CD4-positive, alpha-beta T cell (primary cell): ENCODE measurements at places on chromosomes 5 and 9.

GRCh38 chr9:88740844-88741243 lies 205.9 kb downstream of the NXNL2 start:
- no peak for DNase-seq

- DNase-seq: no peak
Measured at GRCh38 chr9:122071715-122072114, 21.4 kb downstream of the TTLL11 start.

DNA sequence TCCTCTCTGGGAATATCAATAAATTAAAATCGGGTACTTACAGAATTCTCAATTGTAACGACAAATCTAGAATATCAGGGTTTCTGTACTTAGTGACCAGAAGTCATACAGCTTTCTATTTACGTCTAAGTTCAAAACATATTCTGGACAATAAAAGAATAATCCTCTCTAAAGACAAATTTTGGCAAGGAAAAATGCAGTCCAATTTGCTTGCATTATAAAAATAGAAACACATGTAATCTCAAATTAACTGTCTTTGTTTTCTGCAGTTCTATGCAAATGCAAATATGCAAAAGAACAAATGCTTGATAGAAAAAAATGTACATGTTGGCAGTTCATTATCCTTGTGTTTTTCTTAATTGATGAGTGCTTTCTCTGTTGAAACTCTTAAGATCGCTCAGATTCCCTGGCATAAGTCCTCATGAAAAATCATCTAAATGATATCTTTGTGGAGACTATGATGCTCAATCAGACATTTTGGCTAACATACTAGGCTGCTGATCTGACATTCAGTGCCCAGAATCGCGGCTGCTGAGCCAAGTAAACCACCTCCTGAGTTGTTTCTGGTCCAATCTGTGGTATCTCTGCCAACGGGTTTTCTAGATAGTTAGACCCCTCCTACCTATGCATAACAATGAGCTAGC lies 990.1 kb upstream of the C9orf72 start:
- DNase-seq: no peak

GRCh38 chr9:107784235-107784958 lies 294.8 kb upstream of the KLF4 start:
- no peak for DNase-seq

DNA sequence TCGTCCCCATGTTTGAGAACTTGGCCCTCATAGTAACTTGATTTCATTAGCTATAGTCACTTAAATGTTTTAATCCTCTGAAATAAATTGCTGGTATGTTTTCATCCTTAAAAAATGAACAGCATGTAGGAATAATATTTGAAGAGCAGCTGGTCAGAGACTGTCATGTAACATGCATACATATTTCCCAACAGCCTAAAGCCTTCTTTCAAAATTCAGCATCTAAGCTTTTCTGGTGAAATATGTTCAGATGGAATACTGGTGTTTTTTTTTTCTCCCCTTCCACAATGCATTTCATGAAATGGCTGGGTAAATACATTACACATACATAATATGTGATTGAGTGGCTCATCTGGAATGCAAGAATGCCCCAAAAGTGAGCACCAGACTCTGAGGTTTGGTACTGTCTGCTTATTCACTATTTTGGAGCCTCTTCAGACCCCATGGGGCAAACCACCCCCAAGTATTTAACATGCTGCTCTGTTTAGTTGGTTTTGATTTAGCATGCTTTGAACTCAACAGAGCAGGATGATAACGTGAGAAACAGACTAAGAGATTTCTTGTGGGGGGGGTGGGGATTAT lies 94.0 kb downstream of the SMARCA2 start:
- no peak for DNase-seq

- no peak for DNase-seq
Measured at GRCh38 chr9:22237497-22238363, 208.9 kb upstream of the DMRTA1 start.

- no peak for DNase-seq
Measured at GRCh38 chr5:28065656-28066055, 1027.3 kb upstream of the CDH9 start.

DNA sequence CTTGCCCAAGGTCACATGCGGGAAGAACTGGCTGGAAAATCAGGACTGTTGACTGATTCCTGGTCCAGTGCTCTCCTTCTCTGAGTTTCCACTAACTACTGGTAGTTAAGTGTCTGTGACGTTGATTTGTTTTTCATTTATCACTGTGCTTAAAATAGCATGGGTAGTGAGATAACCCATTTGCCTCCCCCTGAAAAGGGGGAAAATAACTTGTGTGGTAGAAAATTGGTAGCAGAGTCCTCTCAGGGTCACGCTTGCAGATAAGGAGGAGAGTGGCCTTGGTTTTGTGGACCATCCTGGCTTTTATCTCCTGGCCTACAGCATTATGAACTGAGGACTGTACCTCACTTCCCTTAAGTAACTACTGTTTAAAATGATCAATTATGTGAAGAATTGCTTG lies 10.9 kb downstream of the FUBP3 start:
- no peak for DNase-seq

GRCh38 chr5:57341380-57341979 lies 141.1 kb downstream of the ACTBL2 start:
- DNase-seq: no peak

- no peak for DNase-seq
Measured at GRCh38 chr5:22473886-22474285, 379.3 kb downstream of the CDH12 start.

DNA sequence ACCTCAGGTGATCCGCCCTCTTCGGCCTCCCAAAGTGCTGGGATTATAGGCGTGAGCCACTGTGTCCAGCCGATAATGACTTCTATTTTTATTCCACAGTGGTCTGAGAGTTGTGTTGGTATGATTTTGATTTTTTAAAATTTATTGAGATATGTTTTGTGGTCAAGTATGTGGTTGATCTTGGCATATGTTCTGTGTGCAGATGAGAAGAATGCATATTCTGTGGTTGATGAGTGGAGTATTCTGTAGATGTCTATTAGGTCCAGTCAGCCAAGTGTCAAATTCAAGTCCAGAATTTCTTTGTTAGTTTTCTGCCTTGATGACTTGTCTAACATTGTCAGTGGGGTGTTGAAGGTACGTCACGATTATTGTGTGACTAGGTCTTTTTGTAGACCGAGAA lies 338.2 kb upstream of the TARS1 start:
- no peak for DNase-seq

DNA sequence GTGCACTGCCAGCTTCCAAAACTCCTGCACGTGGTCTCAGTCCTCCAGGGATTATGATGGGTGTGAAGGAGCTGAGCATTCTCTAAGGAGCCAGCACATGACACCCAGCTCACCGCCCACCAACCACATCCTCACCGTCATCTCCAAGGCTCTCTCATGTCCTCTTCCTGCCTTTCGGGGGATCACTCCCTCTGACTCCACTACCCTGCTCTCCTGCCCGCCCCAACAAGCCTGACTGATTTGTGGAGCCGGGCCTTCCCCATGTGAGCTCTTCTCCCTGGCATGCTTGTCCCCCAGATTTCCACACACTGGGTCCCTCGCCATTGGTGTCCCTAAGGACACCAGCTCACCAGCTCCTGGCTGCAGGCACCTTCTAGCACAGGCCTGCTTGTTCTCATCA lies 1.9 kb downstream of the ABO start:
- no peak for DNase-seq

GRCh38 chr5:56829137-56829908 lies 14.0 kb downstream of the MAP3K1 start:
- peak; percentile 33 for DNase-seq

GRCh38 chr9:132018957-132019405 lies 60.7 kb downstream of the MED27 start:
- DNase-seq: no peak

GRCh38 chr5:176793343-176793699 lies 17.0 kb upstream of the UNC5A start:
- DNase-seq: no peak

GRCh38 chr5:135313946-135314345 lies 85.1 kb downstream of the MACROH2A1 start:
- DNase-seq: no peak

GRCh38 chr5:25027526-25027925 lies 382.7 kb upstream of the CDH10 start:
- no peak for DNase-seq

DNA sequence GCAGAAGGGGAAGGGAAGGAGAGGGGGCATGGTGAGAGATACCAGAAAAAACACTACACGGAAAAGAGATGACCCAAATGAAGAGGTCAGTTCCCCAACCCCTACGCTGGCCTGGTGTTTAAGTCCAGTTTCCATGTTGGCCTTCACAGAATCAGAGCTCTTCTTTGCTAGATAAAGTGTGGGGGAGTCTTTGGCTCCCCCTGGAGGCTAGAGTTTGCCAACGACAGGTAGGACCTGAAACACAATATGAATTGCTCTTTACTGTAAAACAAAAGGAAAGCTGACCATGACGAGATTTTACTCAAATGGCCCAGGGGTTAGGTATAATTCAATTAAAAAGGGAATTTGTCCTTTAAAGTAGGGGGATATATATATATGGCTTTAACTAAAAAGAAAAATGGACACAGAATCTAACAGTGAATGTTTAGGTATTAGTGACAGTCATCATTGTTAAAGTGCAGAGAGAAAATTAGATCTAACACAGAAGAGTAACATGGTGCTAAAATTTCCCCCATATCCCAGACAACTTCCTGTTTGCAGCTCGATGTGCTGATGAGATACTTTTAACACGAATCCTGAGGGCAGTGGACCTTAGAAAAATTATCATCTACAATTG lies 92.0 kb downstream of the SV2C start:
- DNase-seq: peak; percentile 62

GRCh38 chr5:116559239-116559638 lies 15.4 kb downstream of the SEMA6A start:
- no peak for DNase-seq

GRCh38 chr5:89047571-89047970 lies 164.6 kb upstream of the MEF2C start:
- no peak for DNase-seq

GRCh38 chr9:82606492-82607382 lies 456.2 kb downstream of the RASEF start:
- peak; percentile 8 for DNase-seq

GRCh38 chr5:1568201-1568979 lies 44.6 kb upstream of the LPCAT1 start:
- no peak for DNase-seq

DNA sequence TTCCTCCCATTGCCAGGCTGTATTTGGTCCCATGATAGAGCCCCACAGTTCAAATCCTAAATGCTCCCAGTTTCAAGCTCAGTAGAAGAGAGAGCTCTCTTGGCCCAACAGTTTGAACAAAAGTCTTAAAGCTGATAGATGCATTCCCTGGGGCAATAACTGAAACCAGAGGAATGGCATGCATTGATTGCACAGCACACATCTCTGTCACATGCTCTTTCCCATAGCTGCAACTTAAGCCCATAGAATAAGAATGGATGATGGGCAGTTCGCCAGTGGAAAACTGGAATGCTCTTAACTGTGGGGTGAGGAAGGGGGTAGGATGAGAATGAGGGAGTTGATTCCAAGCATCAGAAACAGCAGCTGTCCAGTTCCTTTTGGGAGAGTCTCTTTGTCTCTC lies 1942.4 kb upstream of the WWC1 start:
- DNase-seq: no peak

DNA sequence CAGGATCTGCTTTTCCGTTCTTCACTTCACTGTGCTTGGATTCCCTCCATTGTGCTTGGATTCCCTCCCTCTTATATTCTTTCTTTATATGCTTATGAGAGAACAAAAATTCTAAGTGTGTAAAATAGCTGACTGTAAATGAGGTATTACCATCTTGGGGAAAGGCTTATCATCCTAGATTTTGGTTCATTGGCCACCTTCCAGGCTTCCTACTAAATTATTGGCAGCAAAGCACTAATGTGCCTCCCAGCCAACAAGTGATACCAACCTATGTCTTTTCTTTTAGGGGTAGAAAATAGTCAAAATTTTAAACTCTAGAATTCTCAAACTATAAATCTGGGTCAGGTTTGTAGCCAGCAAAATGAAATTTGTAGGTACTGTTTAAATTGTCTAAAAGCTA lies 52.7 kb downstream of the NDUFAF2 start:
- DNase-seq: no peak

DNA sequence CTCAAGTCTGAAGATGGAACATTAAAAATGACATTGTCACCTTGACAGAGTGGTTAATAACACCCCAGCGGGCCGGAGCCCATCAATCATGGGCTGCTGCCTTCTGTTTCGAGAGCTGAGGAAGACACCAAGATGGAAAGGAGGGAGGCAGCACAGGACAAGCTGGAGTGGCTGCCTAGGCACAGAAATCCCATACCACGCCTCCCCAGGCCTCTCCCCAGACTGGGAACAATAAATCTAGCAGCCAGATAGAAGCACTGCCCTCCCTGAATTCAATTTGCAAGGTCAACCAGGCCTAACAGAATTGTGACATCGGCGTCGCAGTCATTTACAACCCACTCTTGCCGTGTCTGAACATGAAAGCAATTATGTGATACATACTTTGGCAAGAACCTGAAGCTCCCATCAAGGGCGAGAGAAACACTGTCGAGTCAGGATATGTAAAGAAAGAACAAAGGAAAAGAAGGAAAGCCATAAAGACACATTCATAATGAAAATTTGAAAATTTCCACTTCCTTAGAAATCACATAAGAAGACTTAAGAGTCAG lies 35.4 kb upstream of the ZNF354A start:
- no peak for DNase-seq

- DNase-seq: no peak
Measured at GRCh38 chr9:77887662-77888061, 143.9 kb downstream of the GNAQ start.

DNA sequence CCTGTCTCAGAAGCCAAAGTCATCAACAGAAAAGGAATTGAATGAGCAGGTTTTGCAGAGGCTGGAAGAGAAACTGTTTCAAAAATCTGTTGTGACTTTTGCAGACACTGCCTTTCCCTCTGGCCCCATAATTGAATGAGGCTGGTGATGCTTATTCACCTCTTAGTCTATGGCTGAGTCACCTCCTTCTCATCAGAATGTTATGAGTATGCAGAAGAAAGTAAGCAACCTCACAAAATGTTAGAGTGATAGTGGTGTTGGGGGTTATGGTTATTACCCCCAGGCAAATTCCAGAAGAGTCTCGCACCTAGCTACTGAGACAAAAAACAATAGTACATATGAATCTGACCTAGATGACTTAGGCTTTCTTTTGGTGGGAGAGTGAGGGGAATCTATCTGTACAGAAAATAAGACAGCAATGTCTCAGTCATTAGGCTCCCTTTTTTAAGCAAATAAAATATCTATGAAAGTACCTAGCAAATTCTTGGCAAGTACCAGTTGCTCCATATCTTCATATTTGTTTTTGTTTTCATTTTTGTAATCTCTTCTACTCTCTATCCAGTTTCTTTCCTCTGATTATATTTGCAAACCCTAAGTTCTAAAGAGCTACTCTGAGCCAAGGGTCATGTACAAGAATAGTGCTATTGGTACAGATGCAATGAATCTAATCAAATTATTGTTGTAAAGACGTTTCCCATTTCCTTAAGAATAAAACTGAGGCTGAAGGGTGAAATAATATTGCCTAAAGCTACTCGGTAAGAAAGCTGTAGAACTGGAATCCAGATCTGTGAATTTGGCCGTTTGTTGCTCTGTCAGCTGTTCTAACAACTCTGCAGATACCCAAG lies 498.1 kb upstream of the TNC start:
- DNase-seq: no peak

DNA sequence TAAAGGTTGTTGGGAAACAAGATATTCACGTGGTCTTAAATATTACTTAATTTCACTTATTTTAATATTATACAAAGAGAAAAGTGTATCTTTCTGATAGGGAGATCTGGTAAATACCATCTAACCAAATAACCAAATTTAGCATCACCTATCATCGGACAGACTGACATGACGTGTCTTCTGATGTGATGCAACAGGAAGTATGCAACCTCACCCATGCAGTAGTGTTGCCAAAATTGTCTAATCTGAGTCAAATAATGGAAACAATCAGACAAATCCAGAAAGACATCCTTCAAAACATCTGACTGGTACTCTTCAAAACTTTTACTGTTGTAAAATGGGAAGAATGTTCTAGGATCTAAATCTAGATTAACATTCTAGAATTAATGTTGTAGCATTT lies 148.0 kb downstream of the FGF1 start:
- DNase-seq: no peak
